Liver (tissue), 10 donors: ENCODE measurements at places on chromosomes 5 and 9.

- DNase-seq = no peak
These were observed 1.1 kb downstream of the PDCD1LG2 start for GRCh38 chr9:5511476-5511875.

DNA sequence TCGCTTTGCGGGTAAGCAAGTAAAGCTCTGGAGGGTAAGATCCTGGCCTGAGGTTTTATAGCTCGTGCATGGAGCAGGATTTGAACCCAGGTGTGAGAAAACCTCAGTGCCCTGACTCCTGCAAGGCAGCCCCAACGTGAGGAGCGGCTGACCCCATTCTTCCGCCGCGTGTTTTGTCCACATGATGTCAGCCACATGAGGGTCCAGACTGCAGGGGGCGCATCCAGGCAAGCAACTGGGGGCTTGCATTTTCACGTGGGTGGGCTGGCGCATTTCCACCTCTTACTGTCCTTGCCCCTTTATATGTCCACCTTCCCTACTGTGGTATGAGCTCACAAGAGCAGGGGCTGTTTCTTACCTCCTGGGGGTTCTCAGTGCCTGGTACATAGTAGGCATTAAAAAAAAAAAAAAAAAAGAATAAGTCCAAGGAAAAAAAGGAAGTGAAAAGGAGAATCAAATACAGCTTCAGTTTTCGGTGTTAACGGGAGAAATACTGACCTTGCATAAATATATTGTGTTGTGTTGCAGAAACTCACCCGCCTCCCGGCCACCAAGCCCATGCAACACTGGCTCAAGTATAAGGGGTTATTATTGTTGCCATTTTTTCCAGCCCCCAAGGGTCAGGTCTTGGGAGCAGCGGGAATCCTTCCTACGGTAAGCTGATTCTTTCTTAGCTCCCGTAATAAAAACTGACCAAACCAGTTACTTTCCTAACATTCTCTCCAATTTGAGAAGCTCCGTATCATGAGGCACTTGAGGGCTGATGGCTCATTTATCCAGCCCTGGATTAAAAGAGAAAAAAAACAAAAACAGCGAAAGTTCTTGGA lies 15.0 kb downstream of the TLX3 start:
- DNase-seq = no peak

GRCh38 chr5:90144625-90145327 lies 264.8 kb downstream of the CETN3 start:
- DNase-seq = no peak

- no peak for DNase-seq
These were observed 47.2 kb upstream of the ARL15 start for GRCh38 chr5:54357408-54358058.

- no peak for DNase-seq
These were observed 17.8 kb upstream of the SLCO4C1 start for GRCh38 chr5:102313912-102314311.

DNA sequence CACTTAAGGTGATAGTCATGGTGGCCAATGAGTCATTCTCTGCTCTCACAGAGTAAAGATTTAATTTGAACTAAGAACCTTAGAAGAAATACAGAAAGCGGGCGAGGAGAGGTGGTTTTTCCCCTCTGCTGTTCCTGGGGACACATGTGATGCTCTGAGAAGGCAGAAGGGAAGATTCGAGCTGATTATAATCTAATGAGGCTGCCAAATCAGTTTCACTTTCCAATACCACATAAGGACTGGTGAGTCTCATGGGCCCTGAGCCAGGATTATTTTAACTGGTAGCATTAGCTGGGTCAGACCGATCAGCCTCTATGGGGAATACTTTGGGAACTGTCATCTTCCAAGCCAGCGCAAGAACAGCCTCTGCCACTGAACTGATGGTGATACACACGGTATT lies 116.5 kb downstream of the SLC1A3 start:
- DNase-seq = no peak

- DNase-seq = no peak
These were observed 50.5 kb downstream of the RALGPS1 start for GRCh38 chr9:126965077-126965476.

DNA sequence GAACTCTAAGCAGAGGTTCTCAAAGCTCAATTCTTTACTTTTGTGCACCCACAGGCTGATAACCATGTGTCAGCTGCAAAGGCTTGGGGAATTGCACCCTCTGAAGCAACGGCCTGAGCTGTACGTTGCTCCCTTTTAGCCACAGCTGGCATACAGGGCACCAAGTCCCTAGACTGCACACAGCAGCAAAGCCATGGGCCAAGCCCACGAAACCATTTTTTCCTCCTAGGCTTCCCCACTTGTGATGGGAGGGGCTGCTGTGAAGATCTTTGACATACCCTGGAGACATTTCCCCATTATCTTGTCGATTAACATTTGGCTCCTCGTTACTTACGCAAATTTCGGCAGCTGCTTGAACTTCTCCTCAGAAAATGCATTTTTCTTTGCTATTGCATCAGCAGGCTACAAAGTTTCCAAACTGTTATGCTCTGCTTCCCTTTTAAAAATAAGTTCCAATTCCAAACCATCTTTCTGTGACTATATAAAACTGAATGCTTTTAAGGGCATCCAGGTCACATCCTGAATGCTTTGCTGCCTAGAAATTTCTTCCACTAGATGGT lies 23.0 kb downstream of the KIAA0825 start:
- no peak for DNase-seq

DNA sequence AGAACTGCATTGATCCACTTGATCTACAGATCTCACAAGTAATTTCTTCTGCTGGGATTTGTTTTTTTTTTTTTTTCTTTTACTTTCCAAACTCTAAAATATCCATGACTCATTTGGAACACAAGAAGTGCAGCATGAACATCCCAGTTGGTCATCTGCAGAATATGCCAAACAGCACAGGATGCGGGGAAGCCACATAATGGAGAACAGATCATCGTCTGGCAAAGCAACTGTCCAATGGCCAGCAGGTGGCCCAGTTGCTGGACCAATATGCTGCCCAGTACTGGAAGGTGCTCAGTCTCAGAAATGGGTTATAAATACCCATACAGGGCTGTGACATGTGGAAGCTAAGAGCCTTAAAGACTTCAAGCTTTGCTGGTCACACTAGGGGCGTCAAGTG lies 221.3 kb upstream of the TAS2R1 start:
- no peak for DNase-seq

DNA sequence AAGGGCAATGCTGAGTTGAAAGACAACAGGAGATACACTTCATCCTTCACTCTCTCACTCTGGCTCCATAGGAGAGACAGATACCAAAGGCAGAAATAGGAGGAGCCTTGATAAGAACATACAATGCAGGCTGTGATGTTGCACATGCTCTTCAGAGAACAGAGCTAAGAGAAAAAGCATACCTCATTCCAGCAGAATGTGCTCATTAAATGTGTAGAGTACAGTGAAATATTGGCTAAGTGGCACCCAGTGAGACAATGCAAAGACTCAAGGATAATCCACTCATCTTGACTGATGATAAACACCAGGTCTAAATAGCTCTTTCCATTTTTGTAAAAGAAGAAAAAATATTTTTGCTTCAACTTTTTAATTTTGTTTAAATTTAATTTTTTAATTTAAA lies 139.7 kb downstream of the OR2K2 start:
- DNase-seq = no peak

- DNase-seq = no peak
These were observed 977 bp upstream of the PAM start for GRCh38 chr5:102753889-102754766.

DNA sequence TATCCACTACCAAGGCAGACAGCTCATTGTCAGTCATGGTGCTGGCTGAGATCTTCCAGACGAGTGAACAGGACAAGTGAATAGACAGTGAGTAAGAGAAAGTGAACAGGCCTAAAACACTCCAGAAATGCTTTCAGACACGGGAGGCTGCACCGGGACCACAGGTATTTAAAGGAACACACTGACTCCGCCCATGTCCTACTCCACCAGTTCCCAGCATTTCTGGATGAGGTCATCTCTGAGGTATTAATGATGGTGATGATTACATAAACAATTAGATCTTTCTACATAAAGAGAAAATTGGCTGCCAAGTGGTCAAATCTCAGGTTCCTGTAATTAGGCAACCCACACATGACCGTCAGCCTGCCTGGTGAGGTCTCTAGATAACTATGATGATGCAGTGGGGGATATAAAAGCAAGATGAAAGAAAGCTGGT lies at the start of gene ACTBL2:
Gene ACTBL2, minus strand, starts transcription at position 141 of the 436 bp plus-strand sequence. Its CDS starts 104 bp downstream, at position 37.
- no peak for DNase-seq

- DNase-seq = no peak
These were observed 274.2 kb downstream of the TMEM167A start for GRCh38 chr5:82802954-82803353.

DNA sequence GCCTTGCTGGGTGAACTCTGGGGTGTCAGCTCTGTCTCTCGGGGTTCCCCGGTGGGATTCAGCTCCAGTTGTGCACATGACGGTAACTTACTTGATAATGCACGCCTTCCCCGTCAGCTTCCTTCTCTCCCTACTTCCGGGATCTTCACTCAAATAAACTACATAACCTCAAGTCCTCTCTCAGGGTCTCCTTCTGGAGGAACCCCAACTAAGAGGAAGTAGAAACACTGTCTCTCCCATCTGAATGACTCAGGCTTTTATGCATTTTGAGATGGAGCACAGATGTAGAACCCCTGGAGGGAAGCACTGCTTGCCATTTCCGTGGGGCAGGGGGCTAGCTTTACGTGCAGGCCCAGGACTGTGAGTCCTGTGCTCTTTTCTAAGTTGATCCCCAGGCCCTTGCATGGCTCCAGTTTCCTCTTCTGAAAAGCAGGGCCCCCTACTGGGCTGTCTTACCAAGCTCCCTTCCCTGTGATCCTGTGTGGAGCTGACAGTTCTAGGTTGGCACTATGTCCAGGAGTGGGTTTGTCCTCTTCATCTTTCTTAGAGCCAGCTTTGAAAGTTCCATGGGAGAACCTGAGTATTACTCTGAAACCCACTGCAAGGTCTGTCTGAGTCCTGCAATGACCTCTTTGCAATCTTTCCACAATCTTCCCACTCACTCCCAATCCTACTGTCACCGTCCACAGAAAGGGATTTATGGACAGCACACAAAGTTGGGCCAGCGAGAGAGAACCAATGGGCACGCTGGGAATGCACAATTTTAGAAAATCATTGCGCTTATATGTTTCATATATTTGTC lies 17.7 kb downstream of the S1PR3 start:
- no peak for DNase-seq

DNA sequence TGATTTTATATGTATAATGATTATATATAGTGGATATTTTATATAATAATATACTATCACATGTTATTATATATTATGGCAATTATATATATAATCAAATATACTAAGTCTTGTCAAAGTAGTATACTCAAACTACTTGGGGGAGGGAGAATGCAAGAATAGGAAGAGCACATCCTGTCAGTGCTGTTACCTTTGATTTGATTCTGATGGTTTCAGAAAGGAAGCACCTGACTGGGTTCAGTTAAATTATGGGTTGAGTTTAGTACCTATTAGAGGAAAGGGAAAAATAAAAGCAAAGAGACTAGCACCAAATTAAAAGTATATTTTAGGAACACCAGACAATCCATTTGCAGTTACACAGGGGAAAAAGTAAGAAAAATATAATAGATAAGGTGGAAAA lies 107.6 kb downstream of the GRIA1 start:
- no peak for DNase-seq

- no peak for DNase-seq
These were observed 7.2 kb downstream of the CSNK1A1 start for GRCh38 chr5:149544028-149544420.

DNA sequence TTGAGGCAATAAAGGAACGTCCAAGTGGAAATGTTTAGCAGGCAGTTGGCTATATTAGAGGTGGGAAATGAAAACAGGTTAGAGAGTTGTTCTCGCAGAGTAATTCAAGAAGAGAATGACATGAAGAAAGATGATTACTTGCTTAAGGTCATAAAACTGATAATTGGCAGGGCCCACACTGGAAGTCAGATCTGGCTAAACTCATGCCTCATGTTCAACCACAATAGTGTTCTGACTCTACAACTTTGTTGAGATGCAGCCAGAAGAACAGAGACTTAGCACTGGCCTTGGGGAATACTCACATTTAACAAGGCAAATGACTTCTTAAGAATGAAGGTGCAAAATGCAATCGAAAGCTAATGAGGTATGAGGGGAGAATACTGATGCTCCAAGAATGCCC lies 27.2 kb upstream of the TNFSF8 start:
- no peak for DNase-seq

- no peak for DNase-seq
These were observed 2.8 kb upstream of the NKX2-5 start for GRCh38 chr5:173237875-173238220.

- DNase-seq = no peak
These were observed 677.7 kb upstream of the MEF2C start for GRCh38 chr5:89560696-89561095.

GRCh38 chr5:42718591-42718990 lies 38.0 kb upstream of the CCDC152 start:
- no peak for DNase-seq

DNA sequence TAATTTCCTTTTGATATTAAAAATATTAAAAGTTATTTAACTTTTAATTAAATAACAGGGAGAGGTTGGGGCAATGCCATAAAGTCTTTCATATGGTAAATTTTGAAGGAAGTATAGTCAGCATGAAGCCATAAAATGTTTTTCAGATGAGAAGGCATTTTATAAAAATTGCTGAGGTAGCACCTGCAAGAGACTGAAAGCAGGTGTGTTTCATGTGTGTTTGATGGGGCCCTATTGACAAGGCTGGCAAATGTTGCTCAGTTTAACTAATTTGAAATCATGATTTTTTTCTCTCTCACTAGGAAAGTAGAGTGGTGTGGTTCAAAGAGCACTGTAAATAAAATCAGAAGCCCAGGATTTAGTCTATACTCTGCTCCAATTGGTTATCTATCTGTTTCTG lies 805.8 kb upstream of the C9orf72 start:
- no peak for DNase-seq

GRCh38 chr9:2053883-2054845 lies 39.0 kb downstream of the SMARCA2 start:
- no peak for DNase-seq

- no peak for DNase-seq
These were observed 46.8 kb upstream of the CD180 start for GRCh38 chr5:67243349-67243748.

GRCh38 chr5:100827481-100827889 lies 75.6 kb downstream of the ST8SIA4 start:
- DNase-seq = no peak

DNA sequence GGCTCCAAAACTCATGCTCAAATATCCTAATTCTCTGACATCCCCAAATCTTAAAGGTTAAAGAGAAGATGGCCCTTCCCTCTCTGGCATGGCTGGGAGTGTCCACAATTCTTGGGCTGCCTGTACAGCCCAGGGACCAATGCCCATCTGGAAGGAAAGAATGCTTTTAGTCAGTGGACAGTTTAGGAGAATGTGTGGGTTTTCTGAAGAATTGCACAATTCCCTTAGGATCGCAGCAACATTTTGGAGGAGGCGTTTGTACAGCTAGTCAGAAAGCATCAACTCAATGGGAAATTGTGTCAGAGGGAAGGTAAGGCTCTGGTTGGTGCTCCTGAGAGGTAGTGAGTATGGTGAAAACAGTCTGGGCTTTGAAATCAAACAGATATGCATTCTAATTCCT lies 15.0 kb downstream of the FAM193B start:
- no peak for DNase-seq

GRCh38 chr5:134503937-134504437 lies 21.5 kb upstream of the JADE2 start:
- no peak for DNase-seq
